Activated naive CD4-positive, alpha-beta T cell (primary cell): ENCODE measurements at places on chromosomes 6 and 20.

- DNase-seq, result peak; percentile 86
Measured at GRCh38 chr6:89432875-89433251, at the start of gene ANKRD6. ANKRD6 (plus strand) TSS chr6:89433152; CDS start chr6:89566977, 133,825 bp downstream.

DNA sequence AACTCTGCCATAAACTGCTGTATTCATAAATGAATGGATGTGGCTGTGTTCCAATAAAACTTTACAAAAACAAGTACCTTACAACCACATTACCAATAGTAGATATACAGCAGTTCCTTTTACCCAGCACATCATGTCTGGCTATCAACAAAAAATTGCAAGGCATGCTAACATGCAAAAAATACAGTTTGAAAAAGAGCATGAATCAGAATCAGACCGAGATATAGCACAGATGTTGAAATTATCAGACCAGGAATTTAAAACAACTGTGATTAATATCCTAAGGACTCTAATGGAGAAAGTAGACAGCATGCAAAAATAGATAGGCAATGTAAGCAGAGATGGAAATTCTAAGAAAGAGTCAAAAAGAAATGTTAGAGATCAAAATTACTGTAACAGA is 8.4 kb upstream of the NUS1 start:
- no peak for DNase-seq

DNA sequence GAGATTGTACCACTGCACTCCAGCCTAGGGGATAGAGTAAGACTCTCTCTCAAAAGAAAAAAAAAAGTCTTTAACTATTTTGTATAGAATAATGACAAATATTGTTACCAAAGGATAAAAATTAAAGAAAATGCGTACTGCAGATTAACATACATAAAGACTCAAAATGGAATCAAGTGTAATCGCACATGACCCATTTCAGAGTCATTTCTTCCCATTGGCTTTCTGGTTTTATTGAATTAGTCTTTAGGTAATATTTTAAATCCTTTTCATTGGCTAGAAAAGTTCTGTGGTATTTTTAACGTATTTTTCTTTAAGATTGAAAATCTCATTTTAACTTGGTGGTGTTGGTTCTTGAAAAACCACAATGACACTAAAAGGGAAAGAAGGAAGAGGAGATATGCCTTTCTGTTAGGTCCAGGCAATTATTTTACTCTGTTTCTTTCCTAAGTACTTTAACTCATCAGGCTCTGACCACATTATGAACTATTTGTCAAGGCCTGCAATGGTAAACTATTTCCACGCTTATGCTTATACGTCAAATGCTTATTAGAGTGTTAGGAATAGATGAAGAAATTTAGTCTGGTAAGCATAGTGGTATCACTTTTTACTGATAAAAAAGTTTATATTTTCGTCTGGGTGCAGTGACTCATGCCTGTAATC is 52.3 kb downstream of the PLEKHG1 start:
- no peak for DNase-seq

DNA sequence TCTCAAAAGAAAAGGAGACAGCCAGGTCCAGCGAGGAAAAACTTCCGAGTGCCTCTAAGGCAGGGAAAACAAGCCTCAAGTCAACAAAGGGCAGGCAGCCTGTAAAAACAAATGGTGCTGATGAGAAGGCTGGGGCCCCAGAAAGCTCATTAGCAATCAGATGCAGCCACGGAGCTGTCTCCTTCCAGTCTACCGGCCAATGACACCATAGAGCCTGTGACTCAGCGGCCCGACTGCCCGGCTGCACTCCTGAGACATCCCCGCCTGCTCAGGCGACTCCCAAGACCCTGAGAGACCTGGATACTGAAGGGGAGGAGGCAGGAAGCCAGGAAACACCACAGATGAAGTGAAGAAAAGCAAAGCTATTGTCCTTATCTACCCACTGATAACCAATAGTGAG is 120.1 kb upstream of the HDDC2 start:
- DNase-seq, result no peak

- DNase-seq, result no peak
Measured at GRCh38 chr6:27141529-27142015, 105.9 kb upstream of the PRSS16 start.

DNA sequence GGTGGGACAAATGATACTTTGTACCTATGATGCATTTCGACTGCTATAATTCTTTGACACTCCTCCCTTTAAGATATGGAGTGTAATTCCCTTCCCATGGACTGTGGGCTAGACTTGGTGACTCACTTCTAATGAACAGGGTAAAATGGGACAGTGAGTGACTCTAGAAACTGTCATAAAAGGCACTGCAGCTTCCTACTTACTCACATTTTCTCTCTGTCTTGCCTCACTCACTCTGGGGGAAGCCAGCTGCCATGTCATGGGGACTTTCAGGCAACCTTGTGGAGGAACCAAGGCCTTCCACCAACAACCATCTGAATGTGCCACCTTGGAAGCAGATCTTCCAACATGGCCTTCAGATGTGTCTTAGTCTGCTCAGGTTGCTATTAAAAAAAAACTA is 12.9 kb upstream of the GFOD1 start:
- DNase-seq, result no peak

DNA sequence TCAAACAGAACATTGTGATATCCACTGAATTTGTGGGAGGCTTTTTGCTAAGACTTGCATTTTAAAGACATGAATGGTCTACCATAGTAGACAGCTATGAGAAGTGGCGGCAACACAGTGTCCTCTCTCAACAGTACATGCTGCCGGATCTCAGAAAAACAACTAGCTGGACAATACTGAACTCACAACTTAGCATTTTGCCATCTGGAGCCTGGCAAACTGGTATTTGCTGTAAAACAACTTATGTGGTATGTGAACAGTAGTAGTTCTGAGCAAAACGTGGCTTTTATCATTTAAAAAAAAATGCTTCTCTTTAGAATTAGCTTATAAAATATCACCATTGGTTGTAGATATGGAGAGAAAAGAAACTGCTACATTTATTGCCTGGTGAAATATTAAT is 3.3 kb upstream of the PXDC1 start:
- no peak for DNase-seq

GRCh38 chr6:89372506-89372901 is 20.0 kb upstream of the UBE2J1 start:
- no peak for DNase-seq

- DNase-seq, result no peak
Measured at GRCh38 chr6:111657146-111657545, 51.5 kb upstream of the TRAF3IP2 start.

DNA sequence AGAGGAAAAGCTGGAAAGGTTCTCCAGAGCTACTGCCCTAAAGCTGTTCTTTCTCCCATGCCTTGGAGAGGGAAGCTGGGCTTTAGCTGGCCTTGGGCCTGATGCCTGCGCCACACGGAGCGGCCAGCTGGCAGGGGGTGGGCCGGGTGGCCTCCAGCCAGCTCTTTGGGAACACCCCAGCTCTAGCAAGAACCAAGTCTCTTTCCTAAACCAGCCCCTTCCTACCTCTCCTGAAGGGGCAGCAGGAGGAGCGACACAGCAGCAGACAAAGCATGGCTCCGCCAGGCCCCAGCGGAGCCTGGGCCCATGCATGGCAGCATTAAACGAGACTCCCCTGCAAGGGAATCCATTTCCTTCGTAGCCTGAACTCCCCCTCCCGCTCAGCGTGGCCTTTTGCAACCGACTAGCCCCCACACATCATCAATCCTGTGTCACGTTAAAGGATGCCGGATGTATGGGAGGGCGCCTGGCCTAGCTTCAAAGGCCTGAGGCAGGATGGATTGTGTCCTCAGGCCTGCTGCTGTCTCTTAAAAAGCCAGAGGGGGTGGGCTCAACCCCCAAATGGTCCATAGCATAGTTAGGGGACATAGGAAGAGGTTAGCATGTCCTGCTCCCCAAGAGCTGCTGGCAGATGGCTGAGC is 14.0 kb downstream of the MRPS18A start:
- no peak for DNase-seq

DNA sequence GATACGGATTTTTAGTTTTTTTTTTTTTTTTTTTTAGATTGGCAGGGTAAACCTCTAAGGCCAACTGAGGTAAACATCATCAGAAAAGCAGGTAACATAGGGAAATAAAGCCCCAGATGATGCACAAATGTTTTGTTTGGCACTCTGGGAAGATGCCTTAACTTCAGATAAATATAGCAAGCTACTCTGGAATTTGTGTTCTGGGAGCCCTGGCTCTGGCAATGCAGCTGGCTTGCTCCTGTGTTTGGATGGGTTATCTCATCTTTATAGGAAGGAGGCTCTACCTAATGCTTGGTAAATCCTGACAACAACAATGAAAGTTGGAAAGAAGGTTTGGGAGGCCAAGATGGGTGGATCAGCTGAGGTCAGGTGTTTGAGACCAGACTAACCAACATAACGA is 77.4 kb downstream of the GFOD1 start:
- no peak for DNase-seq

GRCh38 chr6:145798530-145798929 is 16.1 kb downstream of the FBXO30 start:
- no peak for DNase-seq

- DNase-seq, result no peak
Measured at GRCh38 chr6:136410201-136411024, 120.8 kb upstream of the BCLAF1 start.

- DNase-seq, result no peak
Measured at GRCh38 chr20:43444107-43444506, 13.6 kb upstream of the SRSF6 start.

DNA sequence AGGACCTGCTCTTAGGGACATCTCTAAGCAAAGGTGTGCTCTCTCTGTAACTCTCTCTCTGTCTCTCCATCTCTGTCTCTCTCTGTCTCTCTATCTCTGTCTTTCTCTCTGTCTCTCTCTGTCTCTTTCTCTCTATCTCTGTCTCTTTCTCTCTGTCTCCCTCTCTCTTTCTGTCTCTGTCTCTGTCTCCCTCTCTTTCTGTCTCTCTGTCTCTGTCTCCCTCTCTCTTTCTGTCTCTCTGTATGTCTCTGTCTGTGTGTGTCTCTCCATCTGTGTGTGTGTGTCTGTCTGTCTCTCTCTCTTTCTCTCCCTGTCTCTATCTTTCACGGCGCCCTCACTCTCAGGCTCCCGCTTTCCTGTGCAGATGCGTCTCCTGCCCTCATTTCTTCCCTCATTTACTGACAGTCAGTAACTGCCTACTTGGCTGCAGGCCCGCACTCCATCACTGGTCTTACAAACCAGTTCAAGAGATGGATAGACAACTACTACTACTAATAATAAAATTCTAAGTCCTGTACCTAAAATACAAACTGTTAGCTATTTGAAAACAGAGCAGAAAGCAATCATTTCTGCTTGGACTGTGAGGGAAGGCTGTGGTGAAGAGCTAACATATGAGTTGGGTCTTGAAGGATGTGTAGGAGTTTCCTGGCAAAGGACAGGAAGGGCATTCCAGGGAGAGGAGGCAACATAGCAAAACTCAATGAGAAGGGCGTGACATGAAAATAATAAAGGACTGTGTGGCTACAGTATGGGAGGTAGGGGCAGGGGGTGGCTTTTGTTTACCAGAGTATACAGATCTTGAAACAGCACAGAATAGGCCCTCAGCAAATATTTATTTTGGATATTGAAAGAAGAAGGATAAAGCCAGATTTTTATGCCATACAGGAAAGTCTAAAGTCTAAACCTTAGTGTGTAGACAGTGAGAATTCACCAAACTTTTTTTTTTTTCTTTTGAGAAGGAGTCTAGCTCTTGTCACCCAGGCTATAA is 67.8 kb upstream of the TAB2 start:
- no peak for DNase-seq

DNA sequence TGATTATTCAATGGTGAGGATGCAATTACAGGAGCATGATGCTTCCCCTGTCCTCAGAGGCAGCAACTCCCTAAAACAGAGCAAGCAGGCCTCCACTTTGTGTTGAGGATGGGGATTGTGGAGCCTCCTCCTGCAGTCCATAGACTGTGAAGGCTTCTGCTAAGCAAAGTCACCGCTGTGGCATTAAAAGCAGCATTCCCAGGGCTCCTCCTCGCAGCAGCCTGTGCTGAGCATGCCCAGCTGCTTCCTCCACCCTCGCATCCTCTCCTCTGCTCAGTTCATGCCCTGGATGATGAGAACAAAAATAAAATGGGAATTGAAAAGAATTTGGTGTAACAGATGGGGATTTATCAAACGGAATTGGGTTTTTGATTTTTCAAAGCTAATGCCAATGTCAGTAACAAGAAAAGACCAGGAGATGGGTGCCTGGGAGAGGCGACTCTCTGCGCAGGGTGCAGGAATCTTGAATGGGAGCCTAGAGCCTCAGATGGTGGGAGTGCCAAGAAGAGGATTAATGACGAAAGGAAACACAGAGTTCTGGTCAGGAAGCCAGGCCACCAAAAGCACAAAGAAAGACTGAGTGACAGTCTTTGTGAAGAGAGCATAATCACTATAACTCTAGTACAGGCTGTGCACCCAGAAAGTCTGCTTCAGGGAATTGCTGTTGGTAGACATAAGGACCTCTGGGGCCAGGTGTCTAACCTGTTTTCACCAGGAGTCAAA is 347.6 kb downstream of the TPBG start:
- DNase-seq, result no peak

GRCh38 chr6:117265410-117266256 is at the start of gene VGLL2:
VGLL2 (plus strand) TSS chr6:117265558; CDS start chr6:117265764, 206 bp downstream.
- no peak for DNase-seq

GRCh38 chr6:160435935-160436334 is 87.8 kb downstream of the SLC22A3 start:
- no peak for DNase-seq

DNA sequence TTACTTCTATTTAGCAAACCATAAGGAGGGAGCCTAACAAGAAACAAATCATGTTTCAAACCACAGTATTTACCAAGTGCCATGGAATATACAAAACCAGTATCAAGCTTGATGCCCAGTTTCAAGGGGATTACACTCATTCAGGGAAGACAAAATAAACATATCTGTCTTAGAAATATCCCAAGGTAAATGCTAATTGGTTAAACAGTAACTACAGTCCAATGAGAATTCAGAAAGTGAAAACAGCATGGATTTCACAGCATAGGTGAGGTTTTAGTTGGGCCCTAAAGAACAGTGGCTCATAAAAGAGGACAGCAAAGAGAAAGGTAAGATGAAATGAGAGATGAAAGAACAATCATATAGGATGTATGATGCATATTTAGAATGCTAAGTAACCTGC is 110.3 kb downstream of the CHD6 start:
- DNase-seq, result no peak

DNA sequence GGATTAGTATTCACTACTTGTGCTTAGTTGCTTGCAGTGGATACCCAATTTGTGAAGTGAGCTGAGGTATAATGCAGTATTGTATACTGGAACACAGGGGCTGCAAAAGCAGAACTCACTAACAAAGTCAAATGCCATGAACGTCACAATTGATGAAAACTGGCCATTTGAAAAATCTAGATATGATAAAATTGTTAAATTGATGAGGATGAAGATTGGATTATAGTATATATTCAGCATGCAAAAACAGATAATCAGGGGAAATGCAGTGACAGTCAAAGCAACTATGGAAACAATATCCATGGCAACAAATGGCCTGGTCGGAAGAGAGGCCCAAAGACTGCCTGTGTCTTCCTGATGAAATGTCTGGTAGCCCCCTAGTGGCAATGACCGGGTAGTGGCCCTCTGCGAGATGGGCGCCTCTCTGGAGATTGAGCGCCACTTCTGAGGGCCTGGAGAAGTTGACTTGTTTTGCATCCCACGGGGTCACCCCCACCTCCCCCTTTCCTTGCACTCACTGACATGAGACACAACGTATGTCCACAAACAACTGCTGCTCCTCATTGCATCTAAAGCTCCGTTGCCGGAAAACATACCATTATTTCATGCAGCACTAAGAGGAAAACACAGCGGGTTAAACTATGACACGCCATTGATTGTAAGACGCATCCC is 43.6 kb downstream of the C6orf15 start:
- peak; percentile 40 for DNase-seq
